ENCODE measurements at places on chromosomes 6 and 20.

DNA sequence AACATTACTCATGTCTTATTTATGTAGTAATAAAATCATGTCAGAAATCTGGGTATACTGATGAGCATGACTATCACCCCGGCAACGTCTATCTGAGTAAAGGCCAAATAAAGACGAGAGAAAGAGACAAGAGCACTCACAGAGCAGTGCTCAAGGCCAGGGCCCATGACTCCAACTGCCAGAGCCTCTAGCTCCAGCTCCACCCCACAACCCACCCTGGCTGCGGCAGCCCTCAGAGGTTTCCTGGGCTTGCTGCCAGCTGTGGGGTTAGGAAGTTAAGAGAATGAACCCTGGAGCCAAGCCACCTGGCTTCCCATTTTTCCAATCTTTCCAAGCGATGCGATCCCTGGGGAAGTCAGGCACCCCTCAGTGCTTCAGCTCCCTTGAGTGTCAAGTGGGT is 92.0 kb upstream of the PAX1 start:
- no peak for DNase-seq

DNA sequence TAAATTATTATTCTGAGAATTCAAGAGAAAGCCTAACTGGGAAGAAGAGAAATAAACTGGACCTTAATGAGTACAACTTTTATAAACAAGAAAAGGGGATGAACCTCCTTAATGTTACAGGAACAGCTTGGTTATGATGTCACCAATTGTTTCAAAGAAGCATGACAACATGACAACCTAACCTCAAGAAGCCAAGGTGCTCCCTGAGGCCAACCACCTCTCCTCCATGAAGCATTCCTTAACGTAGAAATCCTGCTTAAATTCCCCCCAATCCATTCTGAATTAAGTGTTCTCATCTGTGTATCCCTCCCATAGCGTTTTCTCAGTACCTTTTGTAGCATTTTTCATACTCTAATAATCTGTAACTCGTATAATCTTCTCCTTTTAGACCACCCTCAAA is 1.7 kb downstream of the HBS1L start:
- DNase-seq: no peak

DNA sequence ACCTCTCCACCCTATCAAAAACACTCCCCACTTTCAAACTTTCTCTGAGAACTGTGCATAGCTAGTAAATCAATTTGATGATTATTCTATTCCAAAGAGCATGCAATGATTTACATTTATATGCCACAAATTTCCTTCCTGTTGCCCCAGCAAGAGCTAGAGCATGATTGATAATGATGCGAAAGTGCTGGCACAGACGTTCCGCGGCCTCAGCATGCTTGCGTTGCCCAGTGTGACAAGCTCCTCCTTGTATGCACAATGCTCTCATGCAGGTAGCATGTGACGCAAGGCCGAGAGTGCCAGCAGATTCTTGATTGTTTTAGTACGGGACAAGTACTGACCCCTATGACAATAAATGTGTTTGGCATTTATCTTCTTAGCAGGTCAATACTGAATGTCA is 696.3 kb upstream of the SLC35B3 start:
- no peak for DNase-seq

- no peak for DNase-seq
These were observed at the start of gene PTK7 for GRCh38 chr6:43075670-43076463. Gene PTK7, plus strand, starts transcription at chr6:43076314. Its CDS starts 175 bp downstream, at chr6:43076489.

GRCh38 chr6:34560366-34561226 is 4.5 kb upstream of the SPDEF start:
- DNase-seq: no peak

DNA sequence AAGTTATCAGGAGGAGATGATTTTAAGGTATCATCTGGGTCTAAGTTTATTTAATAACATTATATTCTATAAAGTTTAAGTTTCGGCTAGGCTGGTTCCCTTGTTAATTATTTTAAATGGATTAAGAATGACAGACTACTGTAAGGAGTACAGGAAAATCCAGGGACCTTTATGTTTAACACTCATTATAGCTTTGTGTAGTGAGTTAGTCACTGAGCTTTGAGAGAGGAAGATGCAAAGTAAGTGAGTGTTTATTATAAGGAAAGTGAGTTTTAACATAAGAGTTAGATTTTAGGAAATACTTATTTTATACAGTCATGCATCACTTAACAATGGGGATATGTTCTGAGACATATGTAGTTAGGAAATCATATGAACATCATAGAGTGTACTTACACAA is 485.5 kb downstream of the MMUT start:
- no peak for DNase-seq

Data from T-helper 22 cell (primary cell).